ENCODE measurements at places on chromosomes 4 and X.

GRCh38 chrX:70087857-70088630 is 25.8 kb downstream of the OTUD6A start:
- DNase-seq: no peak

GRCh38 chrX:40719731-40720130 is 15.6 kb downstream of the MED14 start:
- DNase-seq: no peak

DNA sequence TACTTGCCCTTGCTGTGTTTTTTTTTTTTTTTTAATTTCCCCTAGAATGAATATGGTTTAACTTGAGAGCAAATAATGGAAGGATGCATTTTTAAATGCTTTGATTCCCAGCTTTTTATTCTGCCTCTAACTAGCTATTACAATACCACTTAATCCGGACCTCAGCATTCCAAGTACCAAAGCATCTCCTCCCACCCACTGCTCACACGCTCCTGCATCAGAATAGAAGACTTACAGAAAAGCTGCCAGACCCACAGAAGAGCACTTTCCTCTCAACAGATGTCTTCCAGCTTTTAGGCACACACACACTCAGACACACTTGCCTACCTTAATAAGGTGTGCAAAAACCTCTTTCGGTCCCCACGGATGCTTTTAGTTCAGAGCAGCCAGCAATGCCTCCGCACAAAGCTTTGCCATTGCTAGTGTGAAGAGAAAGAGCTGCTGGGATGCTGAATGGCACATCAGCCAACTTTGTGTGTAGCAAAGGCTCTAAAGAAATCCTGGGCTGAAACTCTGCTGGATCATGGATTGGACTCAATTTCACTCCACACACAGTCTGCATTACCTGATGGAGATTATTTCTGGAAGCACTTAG is 1056.2 kb downstream of the DMD start:
- DNase-seq: no peak

DNA sequence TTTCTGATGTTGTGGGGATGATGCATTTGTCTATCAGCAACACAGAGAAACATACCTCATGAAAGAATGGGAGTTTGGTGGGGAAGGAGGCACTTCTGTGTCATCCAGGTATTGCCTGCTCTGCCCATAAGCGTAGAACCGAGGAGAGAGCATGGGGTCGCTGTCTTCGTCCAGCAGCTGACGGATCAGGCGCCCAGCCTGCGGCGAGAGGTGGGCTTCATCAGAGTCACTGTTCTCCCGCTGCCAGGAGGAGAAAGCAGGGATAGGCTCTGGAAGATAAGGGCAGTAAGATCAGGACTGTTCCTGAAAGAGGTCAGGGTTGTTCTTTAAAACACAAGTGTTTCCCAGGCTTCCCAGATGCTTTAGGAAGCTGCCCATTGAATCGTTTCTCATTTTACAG is 52.7 kb upstream of the NAP1L5 start:
- DNase-seq: no peak

DNA sequence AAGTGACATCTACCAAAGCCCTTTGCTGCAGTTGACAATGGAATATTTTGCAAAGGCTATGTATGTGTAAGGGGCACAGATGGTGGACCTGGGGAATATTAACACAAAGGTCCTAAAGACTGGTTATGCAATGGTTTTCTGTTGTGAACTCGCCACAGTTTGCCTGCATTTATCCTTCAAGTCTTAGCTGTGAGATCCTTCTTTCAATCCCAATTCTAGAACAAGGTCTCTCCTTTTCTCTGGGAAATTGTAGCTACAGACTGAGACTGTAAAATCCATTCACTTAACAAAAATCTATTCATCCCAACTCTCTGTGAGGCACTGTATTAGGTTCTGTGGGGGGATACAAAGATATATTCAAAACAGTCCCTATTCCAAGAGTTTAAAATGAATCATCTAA is 250.4 kb downstream of the GPM6A start:
- DNase-seq: no peak

- DNase-seq: no peak
Observed at GRCh38 chr4:33072298-33073089, 2352.3 kb downstream of the PCDH7 start.

DNA sequence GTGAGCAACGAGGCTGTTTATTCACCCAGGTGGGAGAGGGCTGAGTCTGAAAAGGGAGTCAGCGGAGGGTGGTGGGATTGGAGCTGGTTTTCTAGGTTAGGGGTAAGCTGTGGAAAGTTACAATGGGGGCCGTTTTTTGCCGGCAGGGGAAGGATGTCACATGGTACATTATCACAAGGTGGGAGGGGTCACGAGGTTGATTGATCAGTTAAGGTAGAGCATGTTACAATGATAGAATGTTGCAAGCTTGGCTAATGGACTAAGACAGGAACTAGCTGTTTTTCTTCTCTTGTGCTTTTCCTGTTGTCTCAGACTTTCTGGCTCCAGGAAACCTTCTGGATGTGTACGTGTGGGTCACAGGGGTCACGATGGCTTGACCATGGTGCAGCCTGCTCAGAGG is 536.3 kb upstream of the HTR2C start:
- no peak for DNase-seq

GRCh38 chr4:140233791-140234696 is 80.1 kb upstream of the MAML3 start:
- DNase-seq: no peak

DNA sequence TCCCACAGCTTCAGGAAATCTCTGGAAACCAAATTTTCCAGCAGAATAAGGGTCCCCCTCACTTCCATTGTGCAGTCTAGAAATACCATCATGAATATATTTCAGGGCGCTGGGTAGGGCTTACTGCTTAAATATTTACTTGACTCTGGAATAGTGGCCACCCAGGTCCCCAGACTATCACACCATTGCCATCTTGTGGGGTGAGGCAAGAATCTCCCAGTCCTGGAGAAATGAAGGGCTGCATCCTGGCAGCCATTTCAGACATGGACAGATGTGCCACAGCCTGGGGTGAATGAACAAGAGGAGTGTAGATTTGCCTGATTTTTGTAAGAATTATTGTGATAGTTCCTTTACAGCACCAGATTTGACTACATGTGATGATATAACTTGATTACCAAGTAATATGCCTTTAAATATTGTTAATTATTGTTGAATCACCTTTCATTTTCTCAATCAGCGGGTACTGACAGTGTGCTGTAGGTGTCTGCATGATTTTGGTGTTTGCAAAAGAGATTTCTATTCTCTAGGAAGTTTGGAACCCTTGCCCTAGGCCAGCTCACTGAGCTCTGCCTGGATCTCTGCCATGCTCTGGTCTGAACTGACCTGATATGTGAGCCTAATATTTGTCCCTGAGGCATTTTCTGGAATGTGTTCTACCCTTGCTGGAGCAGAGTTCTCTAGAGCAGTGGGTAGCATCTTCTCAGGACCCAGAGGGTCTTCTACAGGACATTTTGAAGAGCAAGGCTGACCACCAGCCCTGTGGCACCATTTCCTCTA is 183.4 kb downstream of the KIT start:
- no peak for DNase-seq

DNA sequence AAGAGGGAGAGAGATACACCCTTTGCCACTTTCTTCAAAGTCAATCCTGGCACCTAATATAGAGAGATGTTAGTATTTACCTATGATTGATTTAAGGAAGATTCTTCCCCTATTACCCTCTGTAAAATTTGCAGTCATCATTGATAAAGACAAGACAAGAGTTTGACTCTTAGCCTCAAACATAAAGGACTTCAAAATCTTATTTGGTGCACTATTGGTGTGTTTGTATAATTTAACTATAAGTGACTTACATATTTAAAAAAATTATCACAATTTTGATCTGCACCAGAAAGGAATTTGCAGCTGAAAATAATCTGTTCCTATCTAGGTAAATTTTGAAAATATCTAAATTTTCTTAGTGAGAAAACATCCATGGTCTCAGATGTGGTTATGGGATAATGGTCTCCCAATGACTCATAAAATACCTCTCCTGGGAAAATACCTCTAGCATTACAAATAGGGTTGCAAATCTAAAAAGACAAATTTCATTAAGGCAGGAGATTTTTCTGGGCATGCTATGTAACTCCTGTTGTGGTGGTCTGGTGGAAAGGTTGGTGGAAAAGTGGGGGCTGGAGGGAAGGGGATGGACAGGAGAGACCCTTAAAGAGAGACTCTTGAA is 173.6 kb upstream of the MED14 start:
- no peak for DNase-seq

DNA sequence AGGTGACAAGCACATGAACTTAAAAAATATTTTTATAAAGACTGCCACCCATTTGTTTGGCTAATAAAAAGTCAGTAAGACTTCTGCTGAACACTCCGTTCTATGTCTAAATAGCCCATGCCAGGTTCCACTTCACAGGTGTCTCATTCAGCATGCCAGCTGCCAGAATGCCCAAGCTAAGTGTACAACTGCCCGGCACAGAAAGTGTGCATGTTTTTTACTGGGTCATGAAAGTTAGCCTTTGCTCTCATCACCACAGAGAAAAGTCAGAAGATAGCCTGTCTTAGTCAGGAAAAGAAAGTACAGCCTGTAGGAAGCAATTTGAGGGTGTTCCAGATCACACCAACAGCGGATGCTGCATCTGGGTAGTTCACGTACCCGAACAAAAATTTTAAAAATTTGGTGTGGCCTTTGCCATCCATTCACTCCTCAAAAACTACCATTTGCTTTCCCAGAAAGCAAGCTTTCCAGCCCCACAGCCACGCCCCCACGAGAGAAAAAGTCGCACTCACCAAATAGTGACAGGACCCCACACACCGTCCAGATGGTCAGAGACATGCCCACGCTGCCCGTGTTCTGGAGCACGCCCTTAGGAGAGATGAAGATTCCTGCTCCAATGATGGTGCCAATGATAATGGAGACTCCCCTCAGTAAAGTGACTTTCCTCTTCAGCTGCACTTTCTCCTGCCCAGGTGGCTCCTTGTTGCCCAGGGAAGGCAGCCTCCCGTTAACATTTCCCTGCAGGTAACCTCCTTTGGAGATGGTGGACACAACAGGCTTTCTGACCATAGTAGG is 671 bp downstream of the SLC7A11 start:
- no peak for DNase-seq

- no peak for DNase-seq
Observed at GRCh38 chr4:83022724-83023450, 12.1 kb upstream of the COPS4 start.

DNA sequence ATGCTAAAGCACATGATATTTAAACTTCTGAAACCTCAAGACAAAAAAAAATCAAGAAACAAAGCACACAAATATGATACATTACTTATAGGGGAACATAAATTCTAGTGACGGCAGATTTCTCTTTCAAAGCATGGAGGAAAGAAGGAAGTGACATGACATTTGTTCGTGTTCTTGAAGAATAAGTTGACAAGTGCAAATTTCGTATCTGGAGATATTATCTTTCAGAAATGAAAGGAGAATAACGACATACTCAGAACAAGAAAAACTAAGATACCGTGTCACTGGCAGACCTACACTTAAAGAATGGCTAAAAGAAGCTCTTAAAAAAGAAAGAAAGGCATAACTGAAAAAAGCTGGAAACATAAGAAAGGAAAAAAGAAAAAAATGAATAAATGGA is 16.6 kb downstream of the CENPVL2 start:
- no peak for DNase-seq

DNA sequence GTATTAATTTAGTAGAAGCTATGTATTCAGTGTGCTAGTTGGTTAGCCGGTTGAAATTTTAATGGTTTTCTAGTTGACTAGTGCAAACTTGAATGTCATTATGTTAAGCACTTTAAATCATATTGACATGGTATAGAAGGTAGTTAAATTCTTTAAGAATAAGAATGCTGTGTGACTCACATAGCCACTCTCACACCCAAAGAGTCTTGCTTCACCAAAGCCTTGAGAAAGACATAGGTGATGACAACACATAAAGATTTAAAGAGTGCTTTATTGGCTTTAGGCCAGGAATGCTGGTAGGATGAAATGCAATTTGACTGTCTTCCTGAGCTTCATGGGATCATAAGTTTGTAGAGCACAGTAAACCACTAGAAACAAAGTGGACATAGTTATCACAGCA is 85.3 kb downstream of the DCAF8L2 start:
- DNase-seq: no peak

- DNase-seq: no peak
Observed at GRCh38 chr4:121449416-121449815, 68.6 kb upstream of the QRFPR start.

- peak; percentile 96 for DNase-seq
Observed at GRCh38 chr4:153127760-153128494, 76.3 kb upstream of the TRIM2 start.
